Dermis microvascular lymphatic vessel endothelial cell (primary cell): ENCODE measurements at places on chromosomes 1 and 21.

- DNase-seq = no peak
Observed at GRCh38 chr1:31805318-31805717, 10.5 kb downstream of the SPOCD1 start.

GRCh38 chr1:183882335-183883167 lies 77.6 kb downstream of the RGL1 start:
- DNase-seq = no peak

DNA sequence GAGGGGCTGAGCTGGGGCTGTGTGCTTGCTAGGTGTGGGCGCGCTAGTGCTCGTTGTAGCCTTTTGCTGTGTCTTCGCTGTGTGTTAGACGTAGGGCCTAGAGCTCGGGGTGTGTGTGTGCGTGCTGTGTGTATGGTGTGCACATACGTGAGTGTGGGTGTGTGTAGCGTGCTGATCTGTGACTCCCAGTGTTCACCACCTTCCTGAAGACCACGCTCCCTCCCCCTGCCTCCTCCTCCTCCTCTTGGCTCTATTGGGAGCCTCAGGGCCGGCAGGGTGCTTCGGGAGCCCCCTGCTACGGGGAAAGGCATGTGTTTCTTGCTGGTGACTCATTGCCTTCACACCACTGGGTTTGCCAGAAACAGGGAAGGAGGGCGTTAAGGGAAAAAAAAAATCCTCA lies 9.4 kb upstream of the KCNC4 start:
- DNase-seq = no peak

DNA sequence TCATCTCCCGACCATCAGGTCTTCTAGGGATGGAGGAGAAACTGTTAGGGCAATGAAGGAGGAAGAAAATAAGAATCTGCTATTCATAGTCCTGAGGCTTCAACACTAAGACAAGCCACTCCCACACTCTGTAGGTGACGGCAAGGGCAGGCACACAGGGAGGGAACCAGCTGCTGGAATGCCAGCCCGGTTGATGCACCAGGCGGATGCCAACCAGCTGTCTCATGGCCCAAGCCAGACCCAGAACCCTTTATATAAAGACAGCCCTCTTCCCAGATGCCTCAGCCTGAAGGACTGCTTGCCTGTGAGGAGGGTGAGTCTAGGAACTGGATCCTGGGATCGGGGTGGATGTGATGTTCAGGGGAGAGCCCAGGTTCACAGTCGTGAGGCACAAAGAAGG lies at the start of gene KPRP:
KPRP (plus strand) TSS at position 279 of the 400 bp plus-strand sequence. CDS start 1,564 bp downstream, outside the sequence.
- DNase-seq = no peak

DNA sequence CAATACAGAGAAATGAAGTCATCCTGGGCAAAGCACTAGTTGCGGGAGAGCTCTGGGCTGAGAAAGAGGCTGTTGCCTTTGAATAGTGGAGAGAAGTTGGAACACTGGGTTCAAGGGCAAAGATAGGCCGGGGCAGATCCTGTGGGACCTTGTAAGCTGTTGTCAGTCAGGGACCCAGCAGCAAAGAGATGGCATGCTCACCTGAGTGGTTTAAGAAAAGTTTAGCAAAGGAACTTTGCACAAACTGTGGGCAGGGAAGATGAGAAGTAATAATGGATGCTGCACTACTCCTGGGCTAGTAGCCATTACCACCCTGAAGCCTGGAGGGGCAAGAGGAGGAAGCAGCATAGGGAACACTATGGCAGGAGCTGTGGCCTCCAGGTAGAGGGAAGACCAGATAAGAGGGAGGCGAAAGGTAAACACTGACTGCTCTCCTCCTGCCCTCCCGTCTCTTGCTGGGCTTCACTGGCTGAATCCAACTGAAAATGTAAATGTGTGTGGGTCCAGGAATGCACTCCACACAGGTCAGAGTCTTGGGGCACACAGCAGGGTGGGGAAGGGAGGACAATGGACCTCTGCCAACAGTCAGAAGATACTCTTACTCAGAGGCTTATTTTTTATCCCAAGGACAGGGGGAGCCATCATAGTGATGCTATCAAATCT lies 129.2 kb downstream of the PLPP3 start:
- DNase-seq = no peak

GRCh38 chr1:197424380-197424779 lies 156.3 kb downstream of the CRB1 start:
- DNase-seq = no peak

DNA sequence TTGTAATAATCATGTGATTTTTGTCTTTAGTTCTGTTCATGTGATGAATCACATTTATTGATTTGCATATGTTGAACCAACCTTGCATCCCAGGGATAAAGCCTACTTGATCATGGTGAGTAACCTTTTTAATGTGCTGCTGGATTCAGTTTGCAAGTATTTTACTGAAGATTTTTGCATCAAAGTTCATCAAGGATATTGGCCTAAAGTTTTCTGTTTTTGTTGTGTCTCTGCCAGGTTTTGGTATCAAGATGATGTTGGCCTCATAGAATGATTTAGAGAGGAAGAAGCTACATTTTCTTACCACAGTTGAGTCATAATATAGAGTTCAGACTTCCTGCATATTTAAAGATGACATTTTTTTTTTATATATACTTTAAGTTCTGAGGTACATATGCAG lies 455.9 kb downstream of the PLPP3 start:
- DNase-seq = no peak

- DNase-seq = no peak
Observed at GRCh38 chr1:107124694-107125093, 16.1 kb upstream of the NTNG1 start.

GRCh38 chr1:6028042-6028850 lies 17.4 kb upstream of the KCNAB2 start:
- no peak for DNase-seq

DNA sequence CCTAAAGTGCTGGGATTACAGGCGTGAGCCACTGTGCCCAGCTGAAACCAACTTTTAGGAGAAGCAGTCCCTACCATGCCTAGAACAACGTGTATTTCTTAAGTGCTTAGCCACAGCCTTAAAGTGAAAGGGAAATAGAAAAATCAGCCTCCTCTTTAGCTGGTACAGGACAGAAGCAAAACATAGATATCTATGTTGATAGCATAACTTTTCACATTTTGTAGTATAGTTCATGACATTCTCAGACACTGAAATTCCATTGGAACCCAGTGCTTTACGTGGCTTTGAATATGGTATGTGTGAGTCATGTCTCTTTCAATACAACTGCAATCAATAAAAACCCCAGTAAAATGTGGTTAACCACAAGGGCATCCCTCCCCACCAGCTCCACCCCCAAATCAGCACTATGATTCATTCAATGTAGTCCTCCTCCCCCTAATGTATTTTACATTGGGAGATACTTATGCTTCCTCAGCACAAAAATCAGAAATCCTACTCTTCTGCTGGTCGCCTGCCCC lies 32.1 kb downstream of the TGFB2 start:
- DNase-seq = no peak
